ENCODE measurements at places on chromosomes 3 and 15.

DNA sequence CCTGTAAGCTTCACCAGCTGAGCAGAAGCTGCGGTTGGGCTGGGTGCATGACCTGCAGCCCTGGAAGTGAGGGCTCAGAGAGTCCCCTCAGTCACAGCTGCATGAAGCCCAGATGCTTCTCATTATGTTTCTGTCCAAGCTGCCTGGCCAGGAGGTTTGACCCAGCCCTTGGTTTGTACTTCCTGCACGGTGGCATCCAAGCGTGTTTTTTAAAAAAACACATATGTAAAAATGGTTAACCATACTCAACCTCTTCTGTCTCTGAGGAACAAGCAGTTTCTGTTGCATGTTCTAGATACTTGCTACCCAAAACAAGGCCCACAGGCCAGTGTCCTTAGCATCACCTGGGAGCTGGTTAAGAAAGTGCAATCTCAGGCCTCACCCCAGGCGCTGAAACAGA lies 76.0 kb upstream of the ATP10A start:
- DNase-seq = no peak

- no peak for DNase-seq
Observed at GRCh38 chr15:47504624-47505256, 212.6 kb upstream of the SEMA6D start.

DNA sequence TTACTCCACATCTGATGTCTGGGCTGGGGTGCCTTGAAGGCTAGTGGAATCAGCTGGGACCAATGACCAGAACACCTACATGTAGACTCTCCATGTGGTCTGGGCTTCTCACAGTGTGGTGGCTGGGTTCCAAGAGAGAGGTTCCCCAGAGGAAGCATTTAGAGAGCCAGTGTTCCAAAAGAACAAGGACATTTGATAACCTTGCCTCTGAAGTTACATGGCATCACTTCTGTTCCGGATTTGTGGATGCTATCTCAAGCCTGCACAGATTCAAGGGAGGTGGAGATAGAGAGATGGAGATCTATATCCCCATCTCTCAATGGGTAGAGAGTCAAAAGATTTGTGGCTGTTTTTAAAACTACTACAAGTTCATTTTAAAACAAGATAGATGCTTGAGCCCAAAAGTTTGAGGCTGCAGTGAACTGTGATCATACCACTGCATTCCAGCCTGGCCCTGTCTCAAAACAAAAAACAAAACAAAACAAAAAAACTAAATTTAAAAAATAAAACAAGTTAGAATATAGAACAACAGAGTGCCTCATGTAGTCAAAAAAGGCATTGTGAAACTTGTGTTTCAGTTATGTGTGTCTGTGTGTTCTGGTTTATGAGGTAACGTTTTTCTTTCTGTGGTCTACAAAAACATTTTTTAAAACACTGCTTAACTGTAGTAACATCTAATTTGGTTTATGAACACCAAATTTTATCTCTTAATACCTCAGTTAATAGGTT lies 44.8 kb downstream of the PDE8A start:
- DNase-seq = no peak

DNA sequence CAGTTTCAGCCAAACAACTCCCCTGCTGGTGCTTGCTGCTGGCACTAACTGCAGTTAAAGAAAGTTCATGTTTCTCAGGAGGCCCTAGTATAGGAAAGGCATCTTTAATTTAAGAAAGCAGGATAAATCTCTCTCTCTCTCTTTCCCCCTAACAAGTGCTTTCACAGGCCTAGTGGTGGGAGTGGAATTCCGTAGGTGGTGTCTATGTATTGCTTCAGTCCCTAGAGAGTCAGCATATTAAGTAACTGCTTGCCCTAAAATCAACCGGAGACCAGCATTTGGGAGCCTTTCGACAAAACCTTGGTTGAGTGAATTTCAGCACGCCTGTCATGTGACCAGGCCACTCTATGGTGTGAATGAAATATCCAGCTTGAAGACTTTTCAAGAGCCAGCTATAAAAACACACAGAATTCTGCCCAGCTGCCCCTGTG lies 169.2 kb upstream of the TGFBR2 start:
- peak; percentile 6 for DNase-seq

All from cardiac muscle cell (in vitro differentiated cells and primary cell).